ENCODE measurements at places on chromosomes 12 and 14.

DNA sequence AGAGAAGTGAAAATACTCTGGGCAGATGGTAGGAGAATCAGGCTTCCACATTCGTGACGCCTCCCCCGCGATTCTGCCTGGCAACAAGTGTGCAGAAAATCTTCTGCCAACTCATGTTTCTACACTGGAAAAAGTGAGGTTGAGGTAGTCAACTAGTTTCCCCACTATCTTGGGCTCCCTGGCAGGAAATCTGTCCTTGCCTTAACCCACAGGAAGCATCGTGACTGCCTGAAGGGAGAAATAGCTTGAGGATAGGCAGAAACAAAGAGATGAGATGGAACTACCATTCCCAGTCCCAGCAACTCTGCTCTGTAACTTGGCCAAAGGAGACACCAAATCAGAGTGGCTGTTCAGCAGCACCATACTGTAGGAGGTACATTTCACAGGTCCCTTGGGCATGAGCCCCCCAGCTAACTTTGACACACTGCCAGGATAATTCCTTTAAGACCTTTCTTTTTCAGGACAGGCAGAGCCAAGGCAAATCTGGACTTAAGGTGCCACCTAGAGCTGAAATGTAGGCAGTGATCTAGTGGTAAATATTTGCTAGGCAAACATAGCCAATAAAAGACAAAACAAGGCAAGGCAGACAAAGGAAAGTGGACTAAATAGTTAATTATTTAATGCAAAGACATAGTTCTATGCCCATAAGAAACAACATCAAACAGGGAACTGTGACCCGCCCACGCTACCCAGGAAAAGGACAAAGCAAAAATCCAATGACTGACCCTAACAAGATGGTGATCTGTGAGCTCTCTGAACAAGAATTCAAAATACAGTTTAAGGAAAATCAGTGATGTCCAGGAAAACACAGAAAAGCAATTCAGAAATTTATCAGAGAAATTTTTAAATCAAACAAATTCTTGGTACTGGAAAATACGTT, 205.1 kb downstream of the PTPRO start:
- no peak for DNase-seq

GRCh38 chr12:129564768-129565167, 339.1 kb downstream of the TMEM132D start:
- DNase-seq = no peak

DNA sequence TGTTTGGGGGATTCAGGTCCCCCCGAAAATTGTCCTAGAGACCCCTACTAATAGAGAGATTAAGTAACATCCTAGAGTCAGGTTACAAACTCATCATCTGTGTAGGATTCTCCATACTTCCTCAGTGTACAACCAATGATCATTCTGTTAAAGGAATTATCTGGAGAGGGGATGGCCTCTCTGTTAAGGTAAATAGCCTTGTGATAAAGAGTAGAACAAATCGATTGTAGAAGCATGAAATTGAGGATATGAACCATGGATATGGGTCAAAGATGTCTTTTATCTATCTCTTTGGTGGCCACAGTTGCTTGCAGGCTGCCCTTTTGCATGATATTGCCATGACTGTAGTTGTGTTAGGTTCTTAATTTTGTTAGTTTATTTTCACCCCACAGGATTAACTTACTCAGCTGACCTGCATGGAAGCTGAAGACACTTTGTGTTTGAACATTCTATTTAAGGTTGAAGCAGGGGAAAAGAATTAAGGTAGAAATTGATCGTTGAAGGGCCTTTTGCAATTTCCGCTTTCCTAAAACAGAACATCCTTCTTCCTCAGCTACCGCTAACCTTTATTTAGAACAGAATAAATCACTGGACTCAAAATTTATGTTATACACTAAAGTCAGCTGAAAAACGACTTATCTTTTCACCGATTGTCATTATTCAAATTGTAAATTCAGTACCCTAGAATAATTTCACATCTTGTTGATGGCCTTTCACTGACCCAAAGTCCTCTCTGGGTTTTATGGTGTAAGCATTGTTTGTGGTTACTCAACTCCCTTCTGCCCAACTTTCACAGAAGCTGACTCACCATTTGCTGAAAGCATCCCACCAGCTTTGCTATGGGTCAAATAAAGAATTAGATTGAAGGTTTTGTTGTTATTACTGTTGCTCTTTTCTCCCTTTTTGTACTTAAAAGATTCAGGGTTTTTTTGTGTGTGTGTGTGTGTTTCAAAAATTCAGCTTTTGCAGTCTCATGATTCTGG, 52.3 kb downstream of the IRAK3 start:
- no peak for DNase-seq

- no peak for DNase-seq
These were observed 40.2 kb upstream of the APPL2 start for GRCh38 chr12:105275997-105276733.

- no peak for DNase-seq
These were observed 25.6 kb downstream of the KCNK13 start for GRCh38 chr14:90087433-90087832.

GRCh38 chr12:115943630-115944391, 333.7 kb downstream of the MED13L start:
- no peak for DNase-seq

GRCh38 chr12:21527451-21528180, 1.5 kb downstream of the SPX start:
- DNase-seq = peak; percentile 68

GRCh38 chr12:96155781-96156180, 38.4 kb upstream of the ELK3 start:
- DNase-seq = no peak
